ENCODE measurements at places on chromosomes 3 and 15.

DNA sequence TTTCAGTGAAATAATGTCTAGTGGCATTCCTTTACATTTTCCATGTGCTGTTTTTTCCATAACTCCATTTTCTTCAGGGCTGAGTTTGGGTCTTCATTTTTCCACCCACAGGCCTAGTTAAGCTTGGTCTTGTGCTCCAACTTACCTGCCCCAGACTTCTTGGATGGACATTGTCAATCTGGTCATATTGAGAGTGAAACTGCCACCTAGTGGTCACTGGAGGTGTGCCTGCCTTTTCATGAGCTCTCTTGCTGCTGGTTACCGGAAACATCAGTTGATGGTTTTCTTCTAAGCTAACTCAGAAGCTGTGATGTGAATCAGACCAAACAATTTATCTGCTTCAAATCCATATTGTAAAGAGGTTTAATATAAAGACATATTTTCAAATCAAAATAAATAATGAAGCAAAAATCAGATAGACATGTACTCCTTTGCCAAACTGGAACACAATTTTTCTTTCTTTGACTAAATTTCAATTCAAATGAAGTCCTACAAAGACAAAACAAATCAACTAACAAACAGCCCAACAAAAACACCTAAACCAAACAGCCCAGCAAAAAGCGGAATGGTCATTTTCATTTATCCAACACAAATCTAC lies 135.1 kb upstream of the RASGRP1 start:
- peak; percentile 63 for DNase-seq

DNA sequence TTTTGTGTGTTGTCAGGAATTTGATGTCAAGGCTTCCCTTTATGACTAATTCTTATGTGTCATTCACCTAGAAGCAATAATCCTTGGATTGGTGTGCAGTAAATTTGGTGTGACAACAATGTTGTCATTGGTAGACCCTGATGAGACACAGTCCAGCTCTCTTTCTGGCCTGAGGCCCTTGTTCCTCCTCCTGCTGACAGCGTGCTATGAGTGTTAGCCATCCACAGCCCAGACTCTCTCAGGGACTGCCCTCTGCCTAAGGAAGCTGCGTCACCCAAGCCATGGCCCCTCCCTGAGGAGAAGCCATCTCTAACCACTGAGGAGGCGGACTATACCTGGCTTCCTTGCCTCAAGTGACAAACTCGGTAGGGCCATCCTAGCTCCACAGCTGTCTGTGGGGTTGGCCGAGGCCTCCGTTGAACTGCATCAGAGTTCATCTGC lies 13.3 kb upstream of the TM4SF1 start:
- no peak for DNase-seq

DNA sequence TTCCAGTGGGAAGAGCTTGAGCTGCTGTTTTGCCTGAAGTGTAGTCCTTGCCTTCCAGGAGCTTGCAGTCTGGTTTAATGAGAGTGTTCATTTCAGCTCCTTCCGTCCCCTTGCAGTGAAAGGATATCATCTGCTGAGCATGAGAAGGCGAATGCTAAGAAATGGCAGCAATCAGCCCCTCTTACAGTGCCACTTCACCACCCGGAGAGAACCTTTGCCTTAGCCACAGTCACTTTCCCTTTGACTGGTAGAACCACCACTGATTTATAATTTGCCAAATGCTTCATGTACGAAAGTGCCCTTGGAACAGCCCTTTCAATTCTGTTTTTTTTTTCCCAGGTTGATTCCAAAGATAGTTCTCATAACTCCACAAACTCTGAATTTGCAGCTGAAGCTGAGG lies 11.5 kb downstream of the TATDN2 start:
- DNase-seq: no peak

- no peak for DNase-seq
Observed at GRCh38 chr3:40116478-40117177, 192.9 kb upstream of the EIF1B start.

GRCh38 chr15:68776477-68777270 lies 44.0 kb downstream of the ANP32A start:
- no peak for DNase-seq

DNA sequence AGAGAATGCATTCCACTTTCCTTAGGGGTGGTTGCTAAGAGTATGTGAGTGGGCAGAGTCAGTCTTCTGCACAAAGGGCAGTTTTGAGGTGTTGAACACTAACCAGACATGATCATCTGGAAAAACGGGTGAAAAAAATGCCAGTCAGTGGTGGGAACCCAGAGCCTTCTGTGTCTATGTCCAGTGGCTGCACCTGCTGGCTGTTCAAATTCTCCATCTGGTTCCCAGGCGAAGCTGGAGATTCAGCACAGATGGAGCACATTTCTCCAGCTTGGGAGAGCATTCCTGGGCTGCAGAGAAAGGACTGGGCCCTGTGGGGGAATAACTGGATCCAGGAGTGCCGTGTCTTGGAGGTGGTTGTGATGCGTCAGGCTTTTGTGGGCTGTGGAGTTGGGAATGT lies 74.1 kb downstream of the TRAK1 start:
- no peak for DNase-seq

DNA sequence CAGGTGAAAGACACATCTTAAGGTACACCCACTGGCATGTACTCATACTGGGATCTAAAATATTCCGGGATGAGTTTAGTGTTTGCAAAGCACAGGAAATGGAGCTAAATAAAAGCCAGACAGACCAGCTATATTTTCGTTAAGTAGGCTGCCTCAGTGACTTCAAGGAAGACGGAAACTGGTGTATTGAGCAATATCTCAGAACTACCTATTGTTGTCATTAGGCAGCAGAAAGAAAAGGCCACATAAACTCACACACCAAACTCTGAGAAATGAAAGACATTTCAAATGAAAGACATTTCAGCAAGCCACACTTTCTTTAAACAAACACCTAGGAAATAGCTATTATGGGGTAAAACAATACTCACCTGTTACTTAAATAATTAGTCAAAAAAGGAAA lies 761.7 kb upstream of the SEMA6D start:
- DNase-seq: no peak

GRCh38 chr3:195860456-195860855 lies 47.9 kb downstream of the TNK2 start:
- no peak for DNase-seq

DNA sequence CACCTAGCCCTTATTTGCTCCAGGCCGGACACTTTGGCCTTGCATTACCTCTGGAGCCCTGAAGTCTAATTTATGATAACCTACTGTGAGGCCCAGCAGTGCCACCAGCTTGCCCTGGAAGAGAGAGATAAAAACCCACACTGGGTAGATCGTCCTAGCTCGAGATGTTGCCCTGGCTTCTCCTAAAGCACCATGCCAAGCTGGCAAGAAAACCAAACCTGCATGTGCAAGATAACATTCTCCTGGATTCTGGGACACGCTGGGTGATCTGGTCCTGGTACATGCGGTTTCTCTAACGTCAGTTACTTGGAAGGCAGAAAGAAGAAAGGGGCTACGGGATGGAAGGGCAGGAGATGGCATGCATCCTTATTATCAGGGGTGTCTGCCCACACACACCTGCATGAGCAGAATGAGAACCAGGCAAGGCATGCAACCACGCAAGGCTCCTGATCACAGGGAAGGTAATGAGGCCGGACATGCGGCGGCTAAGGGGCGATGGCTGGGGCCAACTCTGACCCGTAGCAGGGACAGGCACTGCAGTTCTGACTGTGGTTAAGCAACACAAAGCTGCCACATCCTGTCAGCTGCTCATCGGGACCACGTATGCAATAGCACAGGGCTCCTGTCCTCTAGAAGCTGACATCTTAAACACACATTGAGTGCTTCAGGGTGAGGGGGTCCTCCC lies 73.0 kb downstream of the OXNAD1 start:
- DNase-seq: peak; percentile 28

GRCh38 chr15:100355342-100355741 lies 13.6 kb upstream of the ADAMTS17 start:
- no peak for DNase-seq

GRCh38 chr3:128227507-128227906 lies 74.2 kb downstream of the EEFSEC start:
- DNase-seq: no peak

Measured in stimulated activated CD8-positive, alpha-beta memory T cell treated with anti-CD3 and anti-CD28 coated beads, Interleukin-7, amount 100 ng/mL, for 48 hours (primary cell).